ACHN (cell line): ENCODE measurements at places on chromosomes 11 and 22.

- no peak for DNase-seq
These were observed 17.7 kb downstream of the TXN2 start for GRCh38 chr22:36463783-36464184.

- DNase-seq, result peak; percentile 60
These were observed 36.6 kb downstream of the DCUN1D5 start for GRCh38 chr11:103055221-103055890.

GRCh38 chr11:106249617-106250239 is 172.3 kb downstream of the AASDHPPT start:
- no peak for DNase-seq

- peak; percentile 32 for DNase-seq
These were observed at the start of gene P2RY6 for GRCh38 chr11:73271936-73272679. Gene P2RY6, plus strand, starts transcription at chr11:73272338. Its CDS starts 24,181 bp downstream, at chr11:73296519.

DNA sequence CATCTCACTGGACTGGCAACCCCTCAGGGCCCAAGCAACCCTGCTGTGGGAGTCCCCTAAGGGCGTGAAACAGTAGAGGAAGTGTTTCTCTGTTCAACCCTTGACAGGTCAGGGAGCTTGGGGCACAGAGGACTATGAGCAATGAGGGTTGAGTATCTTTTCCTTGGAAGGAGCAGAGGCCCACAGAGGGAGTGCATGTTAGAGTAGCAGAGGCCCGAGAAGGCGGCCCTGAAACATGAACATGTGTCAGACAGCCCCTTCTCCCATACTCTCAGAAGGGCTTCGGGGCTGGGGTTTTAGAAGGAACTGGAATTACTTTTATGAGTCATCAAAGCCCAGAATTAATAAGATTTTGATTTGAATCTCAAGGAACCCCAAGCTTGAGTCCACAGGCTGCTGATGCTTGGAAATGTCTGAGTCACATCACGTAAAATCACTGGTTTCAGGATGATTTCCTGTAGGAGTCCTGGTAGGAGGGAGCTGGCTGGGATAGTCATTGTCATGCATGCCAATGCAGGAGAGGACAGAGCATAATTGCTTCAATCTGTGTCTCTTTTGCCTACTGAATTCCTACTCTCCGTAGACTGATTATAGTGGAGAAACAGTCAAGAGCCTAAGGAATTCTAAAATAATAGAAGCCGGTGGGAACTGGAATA is 22.6 kb downstream of the C11orf71 start:
- peak; percentile 35 for DNase-seq

DNA sequence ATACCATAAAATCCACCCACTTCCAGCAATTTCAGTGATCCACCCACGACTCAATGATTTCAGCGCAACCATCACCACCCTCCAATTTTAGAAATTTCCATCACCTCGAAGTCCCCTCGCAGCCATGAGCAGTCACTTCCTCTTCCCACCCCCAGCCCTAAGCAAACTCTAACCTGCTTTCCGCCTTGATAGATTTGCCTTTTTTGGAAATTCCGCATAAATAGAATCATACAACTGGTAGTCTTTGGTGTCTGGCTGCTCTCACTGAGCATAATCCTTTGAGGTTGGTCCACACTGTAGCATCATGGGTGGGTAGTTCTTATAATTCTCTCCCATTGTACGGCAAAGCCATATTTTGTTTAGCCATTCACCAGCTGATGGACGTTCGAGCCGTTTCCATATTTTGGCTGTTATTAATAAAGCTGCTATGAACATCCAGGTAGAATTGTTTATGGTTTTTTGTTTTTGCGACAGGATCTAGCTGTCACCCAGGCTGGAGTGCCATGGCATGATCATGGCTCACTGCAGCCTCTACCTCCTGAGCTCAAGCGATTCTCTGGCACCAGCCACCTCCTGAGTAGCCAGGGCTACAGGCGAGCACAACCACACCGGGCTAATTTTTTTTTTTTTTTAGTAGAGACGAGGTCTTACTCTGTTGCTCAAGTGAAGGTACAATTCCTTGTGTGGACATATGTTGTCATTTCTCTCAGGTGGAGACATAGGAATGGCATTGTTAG is 16.0 kb downstream of the PIM3 start:
- DNase-seq, result no peak

- no peak for DNase-seq
These were observed 7.6 kb upstream of the SLC39A13 start for GRCh38 chr11:47400768-47401279.

DNA sequence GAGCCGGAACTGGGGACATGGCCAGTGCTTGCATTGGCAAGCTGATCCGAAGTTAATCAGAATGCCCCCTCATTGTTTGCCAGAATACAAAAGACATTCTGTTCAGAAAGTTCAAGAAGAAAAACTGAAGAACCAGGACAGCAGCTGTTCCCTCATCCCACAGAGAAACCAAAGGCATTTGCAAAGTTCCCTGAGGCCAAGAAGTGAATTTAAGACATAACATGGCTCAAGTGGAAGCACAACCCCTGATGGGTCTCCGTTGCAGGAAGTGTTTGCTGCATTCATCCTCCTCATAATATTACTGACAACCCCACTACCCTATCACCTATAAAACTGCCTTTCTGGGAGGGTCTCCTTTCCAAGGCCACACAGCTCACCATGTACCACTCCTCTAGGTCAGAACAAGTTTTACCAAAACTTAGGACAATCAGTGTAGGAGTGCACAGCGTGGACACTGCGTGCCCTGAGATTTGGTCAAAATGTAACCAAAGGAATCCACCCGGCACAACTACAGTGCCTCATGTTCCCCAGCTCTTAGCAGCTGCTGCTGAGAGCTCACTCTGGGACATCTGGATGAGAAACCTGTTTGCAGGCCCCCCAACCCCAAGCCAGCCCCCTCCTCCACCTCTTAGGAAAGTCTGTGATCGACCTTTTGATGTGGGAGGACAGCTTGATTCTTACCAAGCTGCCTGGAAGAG is 101.6 kb upstream of the AKIP1 start:
- DNase-seq, result no peak

DNA sequence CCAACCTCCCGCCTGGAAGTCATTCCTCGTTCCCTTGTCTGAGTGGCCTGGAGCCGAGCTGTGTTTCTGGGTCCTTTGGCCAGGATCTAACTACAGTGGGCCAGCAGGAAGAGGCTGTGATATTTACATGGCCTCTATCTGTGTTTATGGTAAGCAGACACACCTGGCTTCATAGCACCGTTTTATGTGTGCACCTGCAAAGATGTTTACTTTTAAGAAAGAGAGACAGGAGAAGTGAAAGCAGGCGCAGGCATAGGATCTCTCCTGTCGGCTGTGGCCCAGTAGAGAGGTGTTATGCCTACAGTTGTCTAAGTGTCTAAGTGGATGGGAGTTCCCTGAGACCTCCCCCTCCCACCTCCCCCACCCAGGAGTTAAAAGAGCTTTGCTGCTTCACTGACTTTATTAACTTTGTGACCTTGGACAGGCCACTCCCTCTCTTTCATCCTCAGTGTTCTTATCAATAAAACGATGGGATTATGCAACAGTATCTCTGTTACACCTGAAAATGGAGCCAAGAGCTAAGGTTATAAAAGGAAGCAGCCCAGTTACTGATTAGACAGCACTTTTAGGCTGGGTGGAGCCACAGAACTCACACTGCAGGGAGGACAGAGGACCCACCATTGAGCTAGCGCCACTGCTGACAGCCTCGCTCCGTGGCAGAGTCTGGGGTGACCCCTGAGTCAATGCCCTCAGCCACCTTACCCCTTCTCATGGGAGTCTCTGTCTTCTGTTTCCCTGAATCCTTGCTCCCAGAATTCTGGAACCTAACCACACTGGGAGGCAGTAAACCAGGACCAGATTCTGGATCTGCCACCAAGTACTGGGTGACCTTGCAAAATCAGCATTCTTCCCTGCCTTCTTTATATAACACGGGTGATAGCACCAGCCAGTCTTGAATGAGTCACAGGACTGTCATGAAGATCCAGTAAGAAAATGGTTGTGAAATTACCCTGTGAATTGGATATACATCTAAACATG is 22.0 kb downstream of the ST14 start:
- DNase-seq, result peak; percentile 50

DNA sequence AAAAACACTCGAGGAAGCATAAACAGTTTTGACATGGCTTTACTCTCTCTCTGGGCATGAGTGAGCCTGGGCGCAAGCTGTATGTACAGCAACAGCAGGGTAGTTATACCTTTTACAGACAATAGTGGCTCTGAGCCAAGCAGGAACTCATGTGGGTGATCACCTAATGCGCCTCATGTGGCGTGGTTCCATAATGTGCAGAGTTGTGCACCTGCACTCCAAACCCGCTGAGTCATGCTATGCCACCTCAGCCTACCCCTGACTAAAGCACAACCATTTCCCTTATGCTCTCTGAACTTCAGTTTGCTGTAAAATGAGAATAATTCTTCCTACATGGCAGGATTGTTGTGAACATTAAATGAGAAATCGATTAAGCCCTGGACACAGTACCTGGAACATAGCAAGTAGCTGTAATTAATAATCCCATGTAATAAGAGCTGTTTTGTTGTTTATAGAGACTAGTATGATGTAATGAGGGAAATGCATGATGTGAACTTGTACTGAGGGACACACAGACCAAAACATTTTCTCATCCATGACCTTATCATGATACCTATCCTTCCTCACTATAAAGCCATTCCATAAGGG is 71.6 kb downstream of the CCDC34 start:
- DNase-seq, result no peak

DNA sequence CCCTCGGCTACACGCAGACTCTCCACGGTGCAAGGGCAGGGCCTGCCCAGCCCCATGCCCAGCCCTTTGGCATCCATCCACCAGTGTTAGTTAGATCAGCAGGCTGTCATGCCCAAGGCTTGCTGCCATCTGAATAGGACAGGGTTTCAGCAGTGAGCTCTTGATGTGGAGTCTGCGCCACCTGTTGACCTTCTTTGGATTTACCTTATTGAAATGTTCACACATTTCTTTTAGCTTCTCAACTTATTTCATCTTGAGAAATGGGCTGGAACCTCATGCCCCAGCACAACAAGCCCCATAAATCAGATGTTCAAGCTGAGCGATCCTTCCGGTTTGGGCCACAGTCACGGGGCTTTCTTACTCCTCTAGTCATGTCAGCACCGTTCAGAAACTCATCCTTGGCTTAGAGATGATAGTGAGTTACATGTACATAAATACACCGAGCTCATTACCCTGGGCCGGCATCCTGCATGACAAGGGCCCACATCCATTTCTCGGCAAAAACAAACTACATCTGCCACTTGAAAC is 61.7 kb downstream of the PARVB start:
- DNase-seq, result peak; percentile 68

DNA sequence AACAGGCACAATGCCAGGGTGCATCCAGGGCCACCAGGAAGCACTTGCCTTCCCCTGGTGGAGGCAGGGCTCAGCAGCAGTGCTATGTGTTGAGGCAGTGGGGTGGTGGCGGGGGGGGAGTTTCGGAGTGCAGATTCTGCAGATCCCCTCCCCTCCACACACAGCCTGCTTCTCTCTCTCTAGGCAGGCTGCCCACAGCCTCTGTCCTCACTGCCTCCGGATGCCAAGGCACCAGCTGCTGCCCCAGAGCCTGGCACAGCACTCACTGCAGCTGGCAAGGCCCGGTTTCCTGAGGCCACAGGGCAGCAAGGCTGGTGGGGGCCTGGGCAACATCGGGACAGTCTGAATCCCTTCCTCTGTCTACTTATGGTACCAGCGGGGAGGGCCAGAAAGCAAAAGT is 35.8 kb downstream of the NRXN2 start:
- DNase-seq, result no peak
